PC-9 (cell line): ENCODE measurements at places on chromosomes 12 and 14. TPM values are rescaled to one million over a fixed set of nuclear protein-coding genes. Genes with fewer than 3 reads are reported as not detected.
A peak's percentile ranks its signal among the peaks of the same experiment; 100 is the strongest.

Gene FGD6
- total RNA-seq: 18.1 and 22.0 TPM in 2 replicates

DNA sequence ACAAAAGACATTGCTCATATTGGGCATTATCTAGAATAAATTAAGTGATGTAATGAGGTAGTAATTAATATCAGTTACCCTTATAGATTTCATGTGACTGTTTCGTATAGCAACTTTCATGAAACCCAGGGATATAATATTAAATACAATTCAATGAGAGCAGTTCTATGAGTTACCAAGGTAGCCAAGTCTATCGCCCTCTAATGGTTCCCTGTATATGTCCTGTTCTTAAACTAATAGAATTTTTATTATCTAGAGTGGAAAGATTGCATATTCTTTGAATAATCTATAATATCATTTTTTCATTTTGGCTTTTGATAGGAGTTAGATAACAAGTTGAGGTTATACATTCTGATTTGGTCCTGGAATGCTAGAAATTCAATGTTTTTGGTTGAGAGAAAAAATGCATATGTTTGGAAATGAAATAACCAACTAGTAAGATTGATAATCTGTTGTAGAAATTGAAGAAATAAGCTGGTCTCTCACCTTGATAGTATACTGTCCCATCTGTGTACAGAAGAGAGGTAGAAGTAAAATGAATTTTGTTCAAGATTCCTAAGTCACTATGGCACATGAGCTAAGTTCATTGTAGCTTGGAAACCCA lies 59.7 kb downstream of the SCFD1 start:
- H3K36me3 ChIP-seq: no peaks in the 10 kb centered on the region
- DNase-seq: no peak
- H3K27me3 ChIP-seq: no peaks in the 10 kb centered on the region
- H3K4me1 ChIP-seq: no peaks in the 10 kb centered on the region

Gene GCH1
- total RNA-seq: 4.1 and 5.1 TPM in 2 replicates

Gene RNU7-1
- not detected in 2 replicates for total RNA-seq

DNA sequence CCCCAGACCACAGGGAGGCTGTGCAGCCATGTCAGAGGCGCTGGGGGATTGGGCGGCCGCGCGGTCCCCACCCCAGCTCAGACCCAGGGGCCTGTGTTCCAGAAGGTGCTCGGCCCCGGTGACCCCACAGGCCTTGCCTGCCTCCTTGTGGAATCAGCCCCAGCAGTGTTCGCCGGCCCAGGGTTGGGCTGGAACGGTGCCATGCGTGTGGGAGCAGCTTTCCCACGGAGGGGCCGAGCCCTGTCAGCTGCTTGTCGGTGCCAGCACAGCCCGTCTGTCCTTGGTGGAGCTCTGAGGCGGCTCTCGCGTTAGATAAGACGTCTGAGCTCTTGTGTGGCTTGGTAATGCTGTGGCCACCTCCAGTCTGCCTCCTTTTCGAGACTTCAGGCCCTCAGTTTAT lies 8.5 kb downstream of the ZFYVE21 start:
- no peak overlapping the region for H3K4me3 ChIP-seq
- 0 out of 2 replicates have a peak, but pooled peaks cover 3% of the 10 kb centered on the region for H3K36me3 ChIP-seq
- H3K4me1 ChIP-seq: peaks cover 16% of the 10 kb centered on the region
- no peak for DNase-seq
- H3K27me3 ChIP-seq: no peaks in the 10 kb centered on the region
- H3K27ac ChIP-seq: no peak overlapping the region

Gene OR6C70
- not detected in 2 replicates for total RNA-seq

GRCh38 chr12:111056618-111057521 lies 136.5 kb upstream of the MYL2 start:
- H3K36me3 ChIP-seq: no peaks in the 10 kb centered on the region
- H3K4me3 ChIP-seq: no peak overlapping the region
- no peaks in the 10 kb centered on the region for H3K4me1 ChIP-seq
- no peak overlapping the region for H3K27ac ChIP-seq
- no peak for DNase-seq
- peaks cover 65% of the 10 kb centered on the region for H3K27me3 ChIP-seq

GRCh38 chr14:36021591-36022320 lies 154.8 kb downstream of the PTCSC3 start:
- no peaks in the 10 kb centered on the region for H3K4me1 ChIP-seq
- no peak overlapping the region for H3K4me3 ChIP-seq
- H3K27me3 ChIP-seq: no peaks in the 10 kb centered on the region
- no peak for DNase-seq
- no peak overlapping the region for H3K27ac ChIP-seq

DNA sequence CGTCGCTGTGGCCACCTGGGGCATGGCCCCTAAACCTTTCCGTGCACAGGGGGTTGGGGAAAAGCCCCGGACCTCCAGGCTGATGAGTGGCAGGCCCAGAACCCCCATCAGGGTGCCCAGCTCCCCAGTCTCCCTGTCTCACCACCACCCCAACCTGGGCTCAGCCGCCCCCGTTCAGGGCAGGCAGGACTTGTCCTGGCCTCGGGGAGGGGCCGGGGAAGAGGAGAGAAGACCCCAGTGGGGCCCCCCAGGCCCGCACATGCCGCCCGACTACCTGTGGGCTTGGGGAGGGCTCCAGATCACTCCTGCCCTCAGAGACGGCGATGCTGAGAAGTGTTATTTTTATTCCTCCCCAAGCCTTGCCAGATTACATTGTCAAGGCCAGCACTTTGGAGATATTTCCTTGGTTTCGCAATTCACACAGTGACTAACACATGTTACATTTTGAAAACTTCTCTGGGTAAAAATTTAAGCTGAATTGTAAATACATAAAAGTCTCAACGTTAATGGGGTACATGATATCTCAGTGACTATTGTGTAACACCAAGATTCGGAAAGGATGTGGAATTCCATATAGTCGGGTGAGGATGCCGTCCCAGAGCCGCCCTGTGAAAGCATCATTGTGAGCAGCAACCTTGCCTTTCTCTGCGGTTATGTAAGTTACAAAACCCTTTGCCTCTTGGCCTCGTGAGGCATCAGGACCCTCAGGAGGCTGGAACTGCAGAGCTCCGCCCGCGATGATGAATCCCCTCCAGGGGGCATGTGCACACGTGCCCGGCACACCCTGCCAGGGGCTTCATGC lies 85.6 kb upstream of the DIO3 start:
- H3K4me1 ChIP-seq: peaks cover 59% of the 10 kb centered on the region
- peak overlapping the region; percentile 68 for H3K4me3 ChIP-seq
- peak overlapping the region; percentile 91 for H3K27ac ChIP-seq
- peak; percentile 44 for DNase-seq
- H3K27me3 ChIP-seq: no peaks in the 10 kb centered on the region

Gene TBPL2
- not detected in 2 replicates for total RNA-seq

Gene OR4K15
- not detected in 2 replicates for total RNA-seq

- DNase-seq: no peak
- no peaks in the 10 kb centered on the region for H3K4me1 ChIP-seq
- no peak overlapping the region for H3K27ac ChIP-seq
- H3K27me3 ChIP-seq: no peaks in the 10 kb centered on the region
These were observed 67.0 kb downstream of the C2CD5 start for GRCh38 chr12:22477166-22477893.

DNA sequence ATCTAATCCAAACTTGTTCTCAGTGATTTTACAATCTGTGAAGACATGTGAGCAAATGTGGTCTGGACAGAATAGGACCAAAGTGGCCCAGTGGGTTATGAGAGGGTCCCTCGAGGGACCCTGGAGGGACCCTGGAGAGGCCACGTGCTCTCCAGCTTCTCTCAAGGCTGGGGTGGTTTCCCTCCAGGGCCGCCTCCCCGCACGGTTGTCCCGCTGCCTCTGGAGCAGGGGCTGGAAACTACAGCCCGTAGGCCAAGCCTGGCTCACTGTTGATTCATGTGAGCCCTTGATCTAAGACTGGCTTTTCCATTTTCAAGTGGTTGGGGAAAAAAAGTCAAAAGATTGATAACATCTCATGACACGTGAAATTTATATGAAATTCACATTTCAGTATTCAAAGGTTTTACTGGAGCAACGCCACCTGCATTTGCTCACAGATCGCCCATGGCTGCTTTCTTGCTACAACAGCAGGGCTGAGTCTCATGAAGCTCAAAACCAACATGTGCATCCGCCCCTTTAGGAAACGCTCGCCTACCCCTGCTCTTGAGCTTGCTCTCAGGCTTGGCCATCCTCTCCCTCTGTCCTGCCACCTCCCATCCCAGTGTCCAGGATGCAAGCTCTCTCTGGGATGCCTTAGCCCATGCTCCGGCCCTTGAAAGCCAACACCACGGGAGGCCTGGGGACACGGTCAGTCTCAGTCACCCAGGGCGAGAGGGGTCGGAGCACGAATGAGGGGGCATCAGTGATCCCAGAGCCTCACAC lies 12.1 kb upstream of the LRTM2 start:
- no peak for DNase-seq
- H3K36me3 ChIP-seq: no peaks in the 10 kb centered on the region
- H3K4me1 ChIP-seq: no peaks in the 10 kb centered on the region
- H3K27ac ChIP-seq: no peak overlapping the region
- peaks cover 51% of the 10 kb centered on the region for H3K27me3 ChIP-seq

DNA sequence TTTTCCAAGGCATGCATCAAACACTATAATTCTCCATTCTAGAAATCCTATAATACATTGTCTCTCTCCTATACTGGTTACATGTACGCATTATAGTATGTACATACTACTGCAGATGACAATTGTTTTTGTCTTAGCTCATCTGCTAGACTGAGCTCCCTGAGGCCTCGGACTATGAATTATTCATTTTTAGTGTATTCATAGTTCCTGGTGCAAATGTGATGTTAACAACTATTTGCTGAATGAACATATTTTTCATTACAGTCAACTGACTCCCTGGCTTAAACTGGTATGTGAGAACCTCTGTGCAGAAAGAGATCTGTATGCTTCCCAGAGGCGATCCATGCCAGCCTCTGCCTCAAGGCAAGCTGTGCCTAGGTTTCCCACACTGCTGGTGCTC lies 91.8 kb upstream of the PARP11 start:
- H3K36me3 ChIP-seq: no peaks in the 10 kb centered on the region
- peaks cover 87% of the 10 kb centered on the region for H3K27me3 ChIP-seq
- DNase-seq: no peak
- no peak overlapping the region for H3K27ac ChIP-seq

Gene TGM1
- 7.2 and 7.5 TPM in 2 replicates for total RNA-seq

Gene MANSC4
- total RNA-seq: not detected in 2 replicates

DNA sequence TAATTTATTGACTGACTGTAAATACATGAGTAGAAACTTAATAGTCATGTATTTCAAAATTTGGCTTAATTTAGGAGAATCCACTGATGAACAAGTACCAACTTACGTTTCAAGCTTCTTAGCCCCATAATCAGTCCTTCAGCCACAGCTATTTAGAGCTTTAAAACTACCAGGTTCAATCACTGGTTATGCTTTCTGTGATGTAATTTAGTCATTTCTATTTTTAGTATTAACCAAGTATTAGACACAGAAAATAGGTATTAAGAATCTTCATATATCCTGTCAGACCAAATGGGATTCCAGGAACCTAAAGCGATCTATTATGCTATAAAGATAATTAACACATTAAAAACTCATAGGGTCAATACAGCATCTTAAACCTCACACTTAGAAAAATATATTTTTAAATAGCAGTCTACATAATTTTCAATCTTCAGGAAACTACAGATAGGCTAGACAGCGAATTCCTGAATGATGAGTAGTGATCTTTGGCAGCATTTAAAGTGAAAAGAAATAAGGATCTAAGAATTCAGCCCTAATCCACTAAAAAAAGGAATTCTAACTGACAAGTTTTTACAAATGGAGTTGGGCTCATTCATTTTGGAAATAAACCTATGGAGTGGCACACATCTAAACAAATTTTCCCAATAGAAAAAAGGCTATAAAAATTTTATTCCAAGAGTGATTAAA lies 51.5 kb downstream of the ZC3H14 start:
- no peaks in the 10 kb centered on the region; the same call in 1 of the 2 replicates for H3K4me1 ChIP-seq
- no peaks in the 10 kb centered on the region; the same call in 1 of the 2 replicates for H3K36me3 ChIP-seq
- DNase-seq: no peak
- H3K4me3 ChIP-seq: no peak overlapping the region

- no peaks in the 10 kb centered on the region for H3K36me3 ChIP-seq
- no peaks in the 10 kb centered on the region for H3K27me3 ChIP-seq
- H3K27ac ChIP-seq: no peak overlapping the region
These were observed 195.4 kb downstream of the ALG10 start for GRCh38 chr12:34217660-34218059.

DNA sequence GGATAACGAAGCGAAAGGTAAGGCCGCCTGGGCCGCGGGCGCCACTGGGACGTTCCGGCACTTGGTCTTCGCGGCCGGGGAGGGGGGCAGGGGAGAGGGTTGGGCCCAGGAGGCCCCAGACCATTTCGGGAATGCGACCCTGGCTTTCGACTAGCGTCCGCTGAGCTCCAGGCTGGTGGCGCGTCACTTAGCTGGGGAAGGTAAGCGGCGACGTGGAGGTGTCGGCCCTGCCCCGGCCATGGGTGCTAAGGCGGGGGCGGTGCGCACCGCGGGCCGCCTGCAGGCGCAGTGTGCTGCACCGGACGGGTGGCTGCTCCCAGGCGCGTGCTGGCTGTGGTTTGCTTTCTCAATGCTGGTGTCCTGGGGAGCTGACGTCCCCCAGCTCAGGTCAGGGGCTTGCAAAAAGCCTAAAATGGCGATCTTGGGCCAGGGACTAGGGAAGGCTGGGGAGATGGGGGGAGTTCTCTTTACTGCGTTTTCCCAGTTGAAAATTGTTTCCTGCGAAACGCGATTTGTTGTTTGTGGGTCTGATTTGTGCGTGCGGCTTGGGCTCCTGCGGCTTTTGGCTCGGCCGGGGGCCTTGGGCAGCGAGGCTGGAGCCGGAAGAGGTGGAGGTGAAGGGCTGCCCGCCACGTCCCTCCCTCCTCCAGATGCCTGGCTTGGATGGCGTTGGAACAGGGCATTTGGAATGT lies 1.2 kb downstream of the HOXC10 start:
- H3K27me3 ChIP-seq: no peaks in the 10 kb centered on the region
- H3K36me3 ChIP-seq: no peaks in the 10 kb centered on the region
- H3K4me1 ChIP-seq: peaks cover 22% of the 10 kb centered on the region
- DNase-seq: no peak
- no peak overlapping the region for H3K4me3 ChIP-seq

Gene SLC4A8
- 2.6 and 3.0 TPM in 2 replicates for total RNA-seq

GRCh38 chr12:15982071-15982470 lies 70.9 kb downstream of the DERA start:
- peaks cover 36% of the 10 kb centered on the region for H3K4me1 ChIP-seq
- peaks cover 8% of the 10 kb centered on the region; the same call in 1 of the 2 replicates for H3K36me3 ChIP-seq
- DNase-seq: no peak
- H3K4me3 ChIP-seq: no peak overlapping the region
- H3K27me3 ChIP-seq: no peaks in the 10 kb centered on the region

Gene ERH
- total RNA-seq: 197 and 347 TPM in 2 replicates

DNA sequence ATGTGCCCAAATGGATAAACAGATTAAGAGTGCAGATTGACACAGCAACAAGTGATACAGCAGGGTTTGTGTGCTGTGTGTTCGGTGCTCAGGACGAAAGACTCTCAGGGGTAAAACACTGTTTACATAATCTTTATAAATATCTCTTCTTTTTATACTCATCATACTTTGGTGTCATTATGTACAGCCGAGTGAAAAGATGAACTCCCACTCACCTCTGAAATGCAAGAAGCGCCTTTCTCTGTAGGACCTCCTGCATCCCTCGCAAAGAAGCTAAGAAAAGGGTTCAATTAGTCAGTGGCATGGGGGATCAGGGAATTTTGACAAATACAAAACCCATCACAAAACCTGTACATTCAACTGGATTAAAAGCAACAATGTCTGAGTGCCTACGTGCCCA lies 163.6 kb downstream of the TTC7B start:
- H3K27me3 ChIP-seq: no peaks in the 10 kb centered on the region
- H3K4me1 ChIP-seq: no peaks in the 10 kb centered on the region
- H3K27ac ChIP-seq: no peak overlapping the region
- no peak overlapping the region for H3K4me3 ChIP-seq
- no peaks in the 10 kb centered on the region for H3K36me3 ChIP-seq
